ENCODE measurements at places on chromosomes 13 and 19. TPM values are rescaled to one million over a fixed set of nuclear protein-coding genes. Genes with fewer than 3 reads are reported as not detected.

The ZNF121 gene
- total RNA-seq: 25.1 TPM

The GPR32 gene
- total RNA-seq: not detected

DNA sequence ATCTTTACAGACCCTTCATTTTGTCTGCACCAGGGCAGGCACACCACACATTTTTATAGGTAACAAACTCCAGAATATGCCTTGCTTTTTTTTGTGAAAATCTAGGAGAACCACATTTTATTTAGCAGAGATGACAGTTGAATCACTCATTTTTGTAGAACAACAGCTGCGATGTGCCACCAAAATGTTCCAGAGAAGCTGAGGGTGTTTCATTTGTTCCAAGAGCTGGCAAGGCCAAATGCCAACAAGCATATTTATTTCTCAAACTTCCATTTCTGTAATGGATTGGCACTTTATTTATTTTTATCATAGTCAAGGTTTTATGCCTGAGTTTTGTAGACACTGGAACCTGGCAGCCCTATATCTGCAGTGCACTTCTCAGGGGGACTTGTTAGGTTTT lies 10.4 kb downstream of the OLFM4 start:
- DNase-seq: no peak

DNA sequence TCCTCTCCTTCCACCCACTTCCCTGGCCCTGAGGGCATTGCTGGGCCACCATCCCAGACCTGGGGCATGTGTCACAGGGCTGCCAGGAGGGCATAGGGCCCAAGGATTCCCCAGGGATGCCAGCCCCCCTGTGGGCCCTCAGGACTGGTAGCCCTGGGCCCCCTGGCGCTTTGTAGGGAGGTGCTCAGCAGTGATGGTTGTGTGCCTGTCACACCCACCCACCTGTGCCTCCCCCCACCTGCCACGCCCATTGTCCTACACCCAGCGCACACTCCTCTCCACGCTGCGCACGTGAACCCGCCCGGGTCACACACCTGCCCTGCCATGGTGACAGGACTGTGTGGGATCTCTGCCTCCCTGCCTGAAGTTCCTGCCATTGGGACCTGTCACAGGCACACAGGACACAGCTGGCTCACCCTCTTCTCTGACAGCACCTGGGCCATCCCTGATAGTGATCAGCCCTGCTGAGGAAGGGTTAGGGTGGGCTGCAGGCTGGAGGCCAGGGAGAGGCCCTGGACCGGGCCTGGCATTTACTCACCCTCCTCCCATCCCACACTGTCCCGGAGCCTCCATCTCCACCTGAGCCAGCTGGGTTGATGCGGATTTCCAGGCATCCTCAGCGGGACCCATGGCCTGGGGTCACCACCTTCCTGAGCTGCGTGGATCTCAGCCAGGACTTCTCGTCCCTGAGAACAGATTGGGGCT lies 23.9 kb downstream of the WTIP start:
- no peak for DNase-seq

- no peak for DNase-seq
Measured at GRCh38 chr19:2482354-2483038, 6.6 kb downstream of the GADD45B start.

DNA sequence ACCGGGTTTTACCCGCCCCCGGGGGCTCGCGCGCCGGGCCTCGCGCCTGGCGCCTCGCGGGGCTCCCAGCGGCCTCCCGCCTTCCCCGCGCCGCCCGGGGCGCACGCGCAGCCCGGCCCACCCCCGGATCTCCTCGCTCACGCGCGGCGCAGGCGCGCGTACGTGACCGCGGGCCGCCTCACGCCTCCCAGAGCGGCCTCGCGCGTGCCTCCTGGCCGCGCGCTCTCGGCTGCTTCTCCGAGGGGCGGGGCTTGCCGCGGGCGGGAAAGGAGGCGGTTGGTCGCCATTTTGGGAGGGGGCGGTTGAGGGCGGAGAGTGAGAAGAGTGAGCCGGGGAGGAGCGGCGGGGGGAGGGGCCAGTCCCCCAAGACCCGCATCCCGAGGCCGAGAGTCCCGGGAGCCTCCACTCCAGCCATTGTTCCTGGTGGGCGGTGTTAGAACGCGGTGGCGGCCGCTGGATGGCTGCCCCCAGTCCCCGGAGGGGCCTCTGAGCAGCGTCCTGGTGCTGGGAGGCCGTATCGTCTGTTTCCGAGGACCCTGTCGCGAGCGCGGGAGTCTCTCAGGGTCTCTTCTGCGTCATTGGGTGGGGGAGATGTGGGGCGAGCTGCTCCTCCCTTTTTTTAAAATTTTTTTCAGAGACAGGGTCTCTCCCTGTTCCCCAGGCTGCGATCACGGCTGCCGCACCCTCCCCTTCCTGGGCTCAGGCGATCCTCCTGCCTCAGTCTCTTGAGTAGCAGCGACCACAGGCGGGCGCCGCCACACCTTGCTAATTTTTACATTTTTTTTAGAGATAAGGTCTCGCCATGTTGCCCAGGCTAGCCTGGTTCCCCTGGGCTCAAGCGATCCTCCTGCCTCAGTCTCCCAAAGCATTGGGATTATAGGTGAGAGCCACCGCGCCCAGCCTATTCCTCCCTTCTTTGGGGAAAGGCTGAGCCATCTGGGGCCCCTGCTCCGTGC lies at the start of gene ZNF541:
Gene ZNF541 (minus strand): TSS at position 78 of the 956 bp plus-strand sequence. CDS start 17,292 bp downstream, outside the sequence.
- DNase-seq: peak; percentile 40

DNA sequence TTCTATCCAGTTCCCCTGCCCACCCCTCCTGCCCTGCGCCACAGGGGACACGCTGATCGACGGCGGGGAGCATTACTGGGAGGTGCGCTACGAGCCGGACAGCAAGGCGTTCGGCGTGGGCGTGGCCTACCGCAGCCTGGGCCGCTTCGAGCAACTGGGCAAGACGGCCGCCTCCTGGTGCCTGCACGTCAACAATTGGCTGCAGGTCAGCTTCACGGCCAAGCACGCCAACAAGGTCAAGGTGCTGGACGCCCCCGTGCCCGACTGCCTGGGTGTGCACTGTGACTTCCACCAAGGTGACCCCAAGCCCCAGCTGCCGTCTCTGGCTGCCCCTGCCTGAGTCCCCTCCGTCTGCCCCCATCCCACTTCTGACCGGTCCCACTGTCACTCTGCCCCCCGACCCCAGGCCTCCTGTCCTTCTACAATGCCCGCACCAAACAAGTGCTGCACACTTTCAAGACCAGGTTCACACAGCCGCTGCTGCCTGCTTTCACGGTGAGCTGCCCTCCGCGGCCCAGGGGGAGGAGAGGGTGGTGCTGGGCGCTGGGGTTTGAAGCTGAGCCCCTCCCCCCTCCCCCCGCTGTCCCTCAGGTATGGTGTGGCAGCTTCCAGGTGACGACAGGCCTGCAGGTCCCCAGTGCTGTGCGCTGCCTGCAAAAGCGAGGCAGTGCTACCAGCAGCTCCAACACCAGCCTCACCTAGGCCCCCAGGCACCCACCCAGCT lies 15.5 kb downstream of the STAP2 start:
- no peak for DNase-seq

All from endothelial cell of umbilical vein (primary cell).